ENCODE measurements at places on chromosomes 6 and 20. TPM values are rescaled to one million over a fixed set of nuclear protein-coding genes. Genes with fewer than 3 reads are reported as not detected.

DNA sequence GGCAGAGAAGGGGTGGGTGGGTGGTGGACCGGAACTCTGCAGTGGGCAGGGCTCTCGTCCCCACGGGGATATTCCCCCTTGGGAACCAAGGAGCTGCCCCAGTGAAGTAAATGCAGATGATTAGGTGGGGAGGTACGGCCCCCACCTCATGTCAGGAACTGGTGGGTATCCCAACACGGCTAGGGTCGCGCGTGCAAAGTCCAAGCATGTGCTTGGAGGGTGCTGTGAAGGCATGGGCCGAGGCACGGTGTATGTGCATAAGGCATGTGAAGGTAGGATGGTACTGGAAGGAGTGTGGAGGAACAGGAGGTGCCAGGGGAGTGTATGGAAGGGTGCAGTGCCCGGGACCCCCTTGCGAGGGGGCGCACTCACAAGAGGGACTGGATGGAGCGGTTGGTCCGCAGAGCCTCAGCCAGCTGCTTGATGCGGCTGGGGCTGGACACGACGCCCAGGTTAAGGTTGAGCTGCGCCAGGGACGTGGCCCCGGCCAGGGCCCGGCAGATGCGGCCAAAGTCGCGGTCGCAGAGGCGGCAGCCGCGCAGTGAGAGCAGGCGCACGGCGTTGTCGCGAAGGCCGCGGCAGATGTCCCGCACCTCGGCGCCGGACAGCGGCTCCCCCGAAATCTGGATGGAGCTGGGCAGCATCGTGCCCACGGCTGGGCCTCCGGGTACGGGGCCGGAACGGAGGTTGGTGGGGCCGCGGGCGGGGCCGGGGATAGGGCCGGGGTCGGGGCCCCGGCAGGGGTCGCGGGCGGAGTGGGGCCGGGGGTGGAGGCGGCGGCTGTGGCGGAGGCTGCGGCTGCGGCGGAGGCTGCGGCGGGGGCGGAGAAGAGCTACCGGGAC, 783 bp downstream of the LRRC73 start:
- no peak for DNase-seq
- no peaks in the 10 kb centered on the region for H3K27me3 ChIP-seq
- H3K4me1 ChIP-seq = peaks cover 16% of the 10 kb centered on the region
- H3K36me3 ChIP-seq = no peaks in the 10 kb centered on the region
- H3K27ac ChIP-seq = no peak overlapping the region

DNA sequence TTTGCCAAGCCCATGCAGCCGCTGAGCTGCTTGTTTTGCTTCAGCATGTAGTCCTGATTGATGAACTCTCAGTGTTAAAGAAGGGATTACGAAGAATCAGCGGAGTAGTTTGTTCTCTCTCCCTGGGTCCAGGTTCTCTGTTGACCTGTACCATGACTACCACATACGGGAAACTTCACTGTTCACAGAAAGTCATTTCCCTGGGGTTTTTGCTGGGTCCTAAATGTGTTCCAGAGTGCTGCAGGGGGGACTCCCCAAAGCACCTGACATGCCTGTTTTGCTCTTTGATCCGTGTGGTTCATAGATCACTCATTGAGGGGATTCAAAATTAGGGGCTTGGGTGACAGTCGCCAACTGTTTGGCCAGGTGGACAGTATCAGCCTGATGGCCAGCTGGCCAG, 5.5 kb downstream of the LSM14B start:
- DNase-seq = no peak
- H3K27ac ChIP-seq = no peak overlapping the region
- H3K4me1 ChIP-seq = peaks cover 12% of the 10 kb centered on the region
- H3K36me3 ChIP-seq = no peaks in the 10 kb centered on the region

PPP1R14C gene
- 27.1 TPM for total RNA-seq

GRCh38 chr6:31859923-31860322, 2.7 kb downstream of the NEU1 start:
- no peak overlapping the region for H3K4me3 ChIP-seq
- no peaks in the 10 kb centered on the region for H3K27me3 ChIP-seq
- H3K4me1 ChIP-seq = peaks cover 18% of the 10 kb centered on the region
- no peaks in the 10 kb centered on the region for H3K36me3 ChIP-seq
- no peak for DNase-seq

DNA sequence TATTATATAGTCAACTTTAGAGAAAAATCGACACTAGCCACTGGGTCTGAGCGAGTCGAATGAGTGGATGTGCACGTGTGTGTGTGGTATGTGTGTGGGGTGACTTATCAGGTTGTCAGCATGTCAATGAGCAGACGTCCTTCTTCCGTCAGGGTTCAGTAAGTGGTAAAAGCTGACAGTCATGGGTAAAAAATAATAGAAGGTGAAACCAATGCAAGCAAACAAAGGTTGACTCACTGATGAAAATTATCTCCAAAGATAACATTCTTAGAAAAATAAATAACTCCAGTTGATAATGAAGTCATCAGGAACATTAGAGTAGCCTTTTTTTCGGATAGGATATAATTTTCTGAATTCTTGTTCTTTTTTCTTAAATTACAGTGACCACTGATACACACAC, 243.8 kb upstream of the FOXQ1 start:
- H3K4me1 ChIP-seq = peaks cover 3% of the 10 kb centered on the region
- no peak for DNase-seq
- H3K27me3 ChIP-seq = no peaks in the 10 kb centered on the region
- no peak overlapping the region for H3K27ac ChIP-seq

GRCh38 chr6:12034837-12035236, 22.7 kb downstream of the HIVEP1 start:
- peaks cover 9% of the 10 kb centered on the region for H3K4me1 ChIP-seq
- no peak for DNase-seq
- H3K4me3 ChIP-seq = no peak overlapping the region
- no peaks in the 10 kb centered on the region for H3K27me3 ChIP-seq

GRCh38 chr20:45852326-45852725, 4.9 kb downstream of the ACOT8 start:
- H3K27me3 ChIP-seq = no peaks in the 10 kb centered on the region
- H3K4me1 ChIP-seq = peaks cover 24% of the 10 kb centered on the region
- no peak overlapping the region for H3K4me3 ChIP-seq
- no peaks in the 10 kb centered on the region for H3K36me3 ChIP-seq
- no peak for DNase-seq

TNXB gene
- 44.0 TPM for total RNA-seq

DNA sequence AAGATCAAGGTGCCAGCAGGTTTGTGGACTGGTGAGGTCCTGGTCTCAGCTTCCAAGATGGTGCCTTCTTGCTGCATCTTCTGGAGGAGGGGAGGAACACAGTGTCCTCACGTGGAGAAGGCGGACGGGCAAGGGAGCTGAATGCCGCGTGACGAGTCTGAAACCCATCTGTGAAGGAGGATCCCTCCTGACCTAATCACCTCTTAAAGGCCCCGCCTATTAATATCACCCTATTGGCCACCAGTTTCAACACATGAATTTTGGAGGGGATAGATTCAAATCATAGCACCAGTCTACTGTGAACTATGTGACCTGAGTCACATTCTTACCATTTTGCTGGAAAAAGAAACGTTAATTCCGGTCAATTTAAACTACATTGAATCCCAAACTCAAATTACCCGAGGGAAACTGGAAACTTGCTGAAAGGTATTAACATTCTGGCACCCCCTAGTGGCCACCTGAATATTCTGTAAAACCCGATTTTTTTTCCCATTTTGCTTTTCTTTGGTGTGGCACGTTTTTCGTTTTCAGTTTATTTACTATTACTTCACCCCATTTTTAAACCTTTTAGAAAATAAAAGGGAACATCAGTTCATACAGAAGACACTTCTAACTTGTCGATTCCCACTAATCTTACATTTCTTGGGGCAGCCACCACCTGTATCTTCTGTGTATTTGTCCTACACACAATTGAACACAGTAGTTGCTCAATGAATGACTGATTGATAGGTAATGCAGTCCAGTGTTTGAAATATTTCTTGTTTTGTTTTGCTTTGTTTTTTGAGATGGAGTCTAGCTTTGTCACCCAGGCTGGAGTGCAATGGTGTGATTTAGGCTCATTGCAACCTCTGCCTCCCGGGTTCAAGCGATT, 17.9 kb upstream of the CCDC170 start:
- no peaks in the 10 kb centered on the region for H3K27me3 ChIP-seq
- no peaks in the 10 kb centered on the region for H3K4me1 ChIP-seq
- peak; percentile 87 for DNase-seq
- no peak overlapping the region for H3K27ac ChIP-seq
- H3K36me3 ChIP-seq = no peaks in the 10 kb centered on the region
- H3K4me3 ChIP-seq = no peak overlapping the region

GRCh38 chr20:6094063-6094462, 28.8 kb downstream of the FERMT1 start:
- no peaks in the 10 kb centered on the region for H3K27me3 ChIP-seq
- H3K4me3 ChIP-seq = no peak overlapping the region
- DNase-seq = no peak
- no peak overlapping the region for H3K27ac ChIP-seq
- H3K36me3 ChIP-seq = no peaks in the 10 kb centered on the region

OPRM1 gene
- 1.1 TPM for total RNA-seq

BHLHE23 gene
- total RNA-seq = 6.6 TPM

VSX1 gene
- 0.16 TPM for total RNA-seq

- no peak overlapping the region for H3K4me3 ChIP-seq
- H3K36me3 ChIP-seq = no peaks in the 10 kb centered on the region
- no peaks in the 10 kb centered on the region for H3K4me1 ChIP-seq
- DNase-seq = no peak
Observed at GRCh38 chr6:39686976-39687375, 38.2 kb downstream of the KIF6 start.

BPIFA1 gene
- total RNA-seq = not detected

DNA sequence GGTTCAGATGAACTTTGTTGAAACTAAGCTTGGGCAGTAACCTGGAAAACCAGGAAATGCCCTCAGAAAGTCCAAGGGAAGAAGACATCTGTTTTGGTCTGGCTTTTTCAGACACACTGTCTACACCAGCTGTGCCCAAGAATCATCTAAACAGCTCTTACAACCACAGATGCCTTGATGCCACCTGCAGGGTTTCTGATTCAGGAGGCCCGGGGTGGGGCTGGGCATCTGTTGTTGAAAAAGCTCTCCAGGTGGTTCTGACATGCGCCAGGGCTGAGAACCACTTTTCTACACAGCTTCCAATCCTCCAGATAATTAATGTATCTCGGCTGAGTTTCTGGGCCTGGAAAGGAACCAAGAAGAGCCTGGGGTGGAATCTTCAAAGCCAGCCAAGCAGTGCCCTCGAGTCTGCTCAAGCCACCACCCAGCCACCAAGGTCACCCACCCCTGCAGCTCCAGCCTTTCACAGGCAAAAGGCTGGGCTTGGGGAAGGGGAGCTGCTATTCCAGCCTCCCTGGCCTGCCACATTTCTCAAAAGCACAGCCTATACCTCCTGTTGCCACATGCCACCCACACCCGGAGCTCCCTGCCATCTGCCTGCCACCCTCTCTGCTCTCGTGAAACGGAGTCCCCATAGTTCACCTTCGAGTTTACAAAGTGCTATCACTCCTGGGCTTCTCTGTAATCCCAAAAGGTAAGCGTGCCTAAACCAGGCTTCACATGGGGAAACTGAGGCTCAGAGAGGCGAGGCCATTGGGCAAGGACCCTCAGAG, 9.4 kb downstream of the MDGA1 start:
- H3K27ac ChIP-seq = no peak overlapping the region
- no peaks in the 10 kb centered on the region for H3K27me3 ChIP-seq
- no peak for DNase-seq
- no peaks in the 10 kb centered on the region for H3K36me3 ChIP-seq
- peaks cover 17% of the 10 kb centered on the region for H3K4me1 ChIP-seq

VGLL2 gene
- total RNA-seq = 1.7 TPM

- no peak overlapping the region for H3K4me3 ChIP-seq
- peak; percentile 53 for DNase-seq
- no peaks in the 10 kb centered on the region for H3K27me3 ChIP-seq
- H3K36me3 ChIP-seq = no peaks in the 10 kb centered on the region
- no peaks in the 10 kb centered on the region for H3K4me1 ChIP-seq
Observed at GRCh38 chr20:59518881-59519706, 85.2 kb upstream of the PHACTR3 start.

APOM gene
- total RNA-seq = 9.8 TPM

NKX2-4 gene
- total RNA-seq = 6.3 TPM

KCNK16 gene
- total RNA-seq = not detected

PTGIS gene
- 13.0 TPM for total RNA-seq

DNA sequence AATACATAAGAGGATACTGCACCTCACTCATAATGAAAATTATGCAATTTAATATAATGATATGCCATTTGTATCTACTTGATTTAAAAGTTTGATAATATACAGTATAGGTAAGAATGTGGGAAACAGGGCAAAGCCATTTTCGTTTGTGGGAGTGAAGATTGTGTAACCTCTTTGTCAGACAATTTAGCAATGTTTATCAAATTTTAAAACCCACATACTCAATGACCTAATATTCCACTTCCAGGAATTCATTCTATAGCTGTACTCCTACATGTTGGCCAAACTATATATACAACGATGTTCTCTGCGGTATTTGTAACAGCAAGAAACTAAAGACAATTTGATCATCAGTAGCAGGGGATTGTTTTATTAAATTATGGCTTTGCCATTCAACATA, 17.8 kb upstream of the FKBP5 start:
- no peaks in the 10 kb centered on the region for H3K36me3 ChIP-seq
- no peak for DNase-seq
- no peaks in the 10 kb centered on the region for H3K4me1 ChIP-seq
- H3K4me3 ChIP-seq = no peak overlapping the region
- no peaks in the 10 kb centered on the region for H3K27me3 ChIP-seq

BTNL2 gene
- not detected for total RNA-seq

GRCh38 chr6:113122060-113122459, 735.1 kb upstream of the MARCKS start:
- no peaks in the 10 kb centered on the region for H3K4me1 ChIP-seq
- no peaks in the 10 kb centered on the region for H3K27me3 ChIP-seq
- no peaks in the 10 kb centered on the region for H3K36me3 ChIP-seq
- no peak overlapping the region for H3K27ac ChIP-seq
- no peak overlapping the region for H3K4me3 ChIP-seq
- DNase-seq = no peak

SMLR1 gene
- 0.94 TPM for total RNA-seq

GLP1R gene
- 0.55 TPM for total RNA-seq

GRCh38 chr6:170281331-170282292, 9.3 kb downstream of the DLL1 start:
- H3K27me3 ChIP-seq = no peaks in the 10 kb centered on the region
- peaks cover 27% of the 10 kb centered on the region for H3K4me1 ChIP-seq
- H3K36me3 ChIP-seq = no peaks in the 10 kb centered on the region
- no peak for DNase-seq
- H3K27ac ChIP-seq = no peak overlapping the region

DNA sequence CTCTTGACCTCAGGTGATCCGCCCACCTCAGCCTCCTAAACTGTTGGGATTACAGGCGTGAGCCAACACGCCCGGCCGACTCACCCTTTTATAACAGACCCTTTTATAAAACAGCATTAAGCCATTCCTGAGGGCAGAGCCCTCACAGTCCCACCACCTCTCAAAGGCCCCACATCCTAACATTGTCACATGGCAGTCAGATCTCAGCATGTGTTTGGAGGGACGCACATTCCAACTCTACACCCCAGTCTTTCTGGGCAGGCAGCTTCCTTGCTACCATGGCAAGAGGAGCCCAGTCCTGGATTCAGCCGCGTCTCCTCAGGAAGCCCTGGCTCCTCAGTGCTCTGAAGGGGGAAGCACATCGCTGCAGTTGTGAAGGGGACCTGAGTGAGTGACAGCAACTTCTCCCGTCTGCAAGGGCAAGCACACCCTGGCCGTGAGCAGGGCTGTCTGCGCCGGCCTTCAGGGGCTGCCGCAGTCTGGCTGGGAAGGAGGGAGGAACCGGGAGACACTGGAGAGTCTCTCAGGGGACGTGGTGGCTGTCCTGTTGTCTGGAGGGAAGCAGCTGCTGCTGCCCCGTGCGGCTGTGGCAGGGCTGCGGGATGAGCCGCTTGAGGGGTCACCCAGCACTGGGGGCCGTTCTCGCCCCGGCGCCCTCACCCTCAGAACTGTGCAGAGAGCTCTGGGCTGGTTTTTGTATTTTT, 15.9 kb downstream of the OSBPL2 start:
- H3K36me3 ChIP-seq = no peaks in the 10 kb centered on the region
- no peak for DNase-seq
- no peak overlapping the region for H3K27ac ChIP-seq
- H3K27me3 ChIP-seq = no peaks in the 10 kb centered on the region
- H3K4me1 ChIP-seq = peaks cover 3% of the 10 kb centered on the region

MUC22 gene
- total RNA-seq = 0.87 TPM

Data from testis (tissue), 5 donors.